Central memory CD8-positive, alpha-beta T cell (primary cell): ENCODE measurements at places on chromosomes 4 and X.

DNA sequence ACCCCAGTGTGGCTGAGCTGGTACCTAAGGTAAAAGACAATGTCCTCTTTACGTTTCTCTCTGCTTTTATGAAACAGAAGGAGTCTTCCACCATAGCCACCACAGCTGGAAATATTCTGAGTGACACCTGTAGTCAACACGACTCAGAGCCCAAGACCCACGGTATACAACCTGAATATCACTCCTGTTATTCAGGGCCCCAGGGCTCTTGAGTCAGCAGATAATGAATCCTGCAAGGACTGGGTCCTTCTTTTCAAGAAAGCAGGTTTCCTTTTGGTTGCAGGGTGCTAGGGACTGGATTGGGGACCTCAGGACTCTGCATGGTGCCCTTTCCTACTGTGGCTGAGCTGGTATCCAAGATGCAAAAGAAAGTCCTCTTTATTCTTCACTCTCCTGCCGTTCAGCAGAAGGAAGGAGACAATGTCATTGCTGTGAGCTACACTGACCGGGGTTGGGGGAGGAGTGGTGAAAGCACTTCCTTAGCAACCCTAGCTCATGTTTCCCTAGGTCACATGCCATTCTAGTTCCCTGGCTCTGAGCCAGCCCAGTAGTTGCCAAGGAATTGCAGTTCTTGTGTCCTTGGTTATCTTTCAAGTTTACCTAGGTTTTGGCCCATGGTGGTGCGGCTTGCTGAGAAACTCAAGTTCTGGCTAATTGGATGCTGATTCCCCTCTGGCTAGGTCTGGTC lies 23.7 kb upstream of the UNC5C start:
- H3K27me3 ChIP-seq: no peaks in the 10 kb centered on the region
- no peak for DNase-seq
- H3K27ac ChIP-seq: no peak overlapping the region
- no peak overlapping the region for H3K4me3 ChIP-seq

DNA sequence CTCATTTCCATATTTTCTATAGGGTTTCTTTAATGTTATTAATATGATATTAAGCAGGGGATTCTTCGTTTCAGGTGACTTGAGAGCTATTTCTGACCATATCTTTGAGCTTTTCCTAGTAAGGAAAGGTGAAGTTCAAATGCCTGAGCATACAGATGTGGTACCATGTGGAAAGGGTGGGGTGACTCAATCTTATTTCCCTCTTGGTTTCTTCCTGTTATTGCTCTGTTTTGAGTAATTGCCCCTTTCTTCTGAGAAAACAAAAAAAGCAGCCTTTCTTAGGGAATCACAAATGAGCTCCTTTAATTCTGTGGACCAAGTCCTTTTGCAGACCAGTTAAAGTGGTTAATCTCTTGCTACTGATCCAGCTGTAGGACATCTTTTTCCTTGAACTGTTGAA lies 41.0 kb upstream of the AGA start:
- H3K4me3 ChIP-seq: no peak overlapping the region
- no peak overlapping the region for H3K27ac ChIP-seq
- H3K36me3 ChIP-seq: no peaks in the 10 kb centered on the region
- H3K27me3 ChIP-seq: no peaks in the 10 kb centered on the region

DNA sequence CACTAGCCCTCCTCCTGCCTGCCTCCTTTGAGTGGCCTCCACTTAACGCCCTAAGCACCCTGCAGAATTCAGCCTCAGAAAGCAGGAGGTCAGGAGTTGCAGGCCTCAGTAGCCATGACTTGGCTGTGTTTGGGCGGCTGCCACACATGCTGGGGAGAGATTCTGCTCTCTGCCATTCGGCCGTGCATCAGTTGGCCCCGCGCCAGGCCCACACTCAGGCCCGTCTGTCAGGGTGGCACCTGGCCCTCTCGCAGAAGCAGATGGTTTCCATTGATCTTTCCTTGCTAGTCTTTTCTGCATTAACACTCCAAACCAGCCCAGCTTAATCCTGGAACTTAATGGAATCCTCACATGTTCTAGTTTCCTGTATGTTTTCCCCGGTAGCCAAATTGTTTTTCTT lies 30.7 kb upstream of the ATP6AP2 start:
- H3K27me3 ChIP-seq: no peaks in the 10 kb centered on the region
- no peaks in the 10 kb centered on the region for H3K36me3 ChIP-seq
- H3K4me3 ChIP-seq: no peak overlapping the region
- no peaks in the 10 kb centered on the region for H3K4me1 ChIP-seq
- DNase-seq: no peak
- H3K27ac ChIP-seq: no peak overlapping the region

DNA sequence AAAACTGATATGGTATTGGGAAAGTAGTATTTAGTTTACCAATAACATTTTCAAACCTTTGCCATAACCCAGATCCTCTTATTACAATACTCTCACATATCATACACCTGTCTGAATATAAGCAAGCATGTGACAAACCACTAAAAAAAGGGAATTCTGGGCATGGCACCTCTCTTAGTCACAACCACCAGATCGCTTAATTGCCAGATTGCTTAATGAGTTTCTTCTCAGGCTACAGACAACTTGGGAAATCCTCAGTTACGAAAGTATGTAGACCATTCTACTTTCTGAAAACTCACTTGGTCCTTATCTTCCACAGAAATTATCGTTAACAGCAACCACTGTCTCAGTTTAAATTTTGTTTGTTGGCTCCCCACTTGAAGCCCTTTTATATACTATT lies 2.1 kb downstream of the NAF1 start:
- no peaks in the 10 kb centered on the region for H3K27me3 ChIP-seq
- DNase-seq: no peak
- H3K36me3 ChIP-seq: peaks cover 29% of the 10 kb centered on the region

- H3K4me1 ChIP-seq: no peaks in the 10 kb centered on the region
- no peak for DNase-seq
- H3K27me3 ChIP-seq: peaks cover 16% of the 10 kb centered on the region
- no peak overlapping the region for H3K27ac ChIP-seq
- H3K4me3 ChIP-seq: no peak overlapping the region
Measured at GRCh38 chr4:140061659-140062289, 92.2 kb downstream of the MAML3 start.

DNA sequence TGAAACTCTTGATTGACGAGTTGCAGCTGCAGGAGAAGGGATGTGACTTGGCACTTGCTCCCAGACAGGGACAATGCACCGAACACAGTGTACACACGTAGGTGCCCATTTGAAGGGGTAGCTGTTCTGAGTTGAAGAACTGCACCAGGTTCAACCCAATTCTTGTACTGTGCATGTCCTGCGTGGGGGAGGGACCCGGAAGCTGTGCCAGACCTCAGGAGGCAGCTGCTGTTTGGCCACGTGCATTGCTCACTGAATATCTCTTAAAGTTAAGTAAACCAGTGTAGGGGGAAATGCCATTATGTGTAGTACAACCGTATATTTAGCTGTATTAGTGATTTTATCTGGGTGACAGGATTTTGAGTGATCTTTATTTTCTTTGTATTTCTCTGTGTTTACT lies 12.0 kb upstream of the RBBP7 start:
- no peaks in the 10 kb centered on the region for H3K27me3 ChIP-seq
- no peaks in the 10 kb centered on the region for H3K36me3 ChIP-seq
- peak overlapping the region; percentile 75 for H3K4me3 ChIP-seq
- no peaks in the 10 kb centered on the region for H3K4me1 ChIP-seq

DNA sequence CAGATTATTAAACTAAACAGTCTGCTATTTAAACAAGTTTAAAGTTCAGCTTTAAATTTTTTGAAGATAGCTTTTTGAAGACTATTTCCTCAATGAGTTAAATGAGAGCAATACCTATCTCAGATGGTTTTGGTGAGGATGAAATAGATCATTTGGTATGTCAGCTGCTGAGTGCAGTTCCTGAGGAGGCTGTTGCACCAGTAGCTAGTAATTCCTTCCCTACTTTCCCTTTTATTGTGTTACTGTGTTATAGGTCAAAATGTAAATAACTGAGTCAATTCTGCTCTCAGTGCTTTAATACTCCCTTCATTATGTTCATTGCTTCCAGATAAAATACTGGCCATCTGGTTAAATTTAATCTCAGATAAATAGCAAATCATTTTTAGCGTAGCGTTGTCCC lies 48.6 kb downstream of the BMPR1B start:
- no peak for DNase-seq
- no peaks in the 10 kb centered on the region for H3K4me1 ChIP-seq
- H3K4me3 ChIP-seq: no peak overlapping the region
- no peaks in the 10 kb centered on the region for H3K27me3 ChIP-seq
- no peaks in the 10 kb centered on the region for H3K36me3 ChIP-seq

- H3K4me1 ChIP-seq: no peaks in the 10 kb centered on the region
- no peak overlapping the region for H3K4me3 ChIP-seq
- no peak overlapping the region for H3K27ac ChIP-seq
Measured at GRCh38 chr4:103118166-103118565, 18.5 kb upstream of the BDH2 start.

DNA sequence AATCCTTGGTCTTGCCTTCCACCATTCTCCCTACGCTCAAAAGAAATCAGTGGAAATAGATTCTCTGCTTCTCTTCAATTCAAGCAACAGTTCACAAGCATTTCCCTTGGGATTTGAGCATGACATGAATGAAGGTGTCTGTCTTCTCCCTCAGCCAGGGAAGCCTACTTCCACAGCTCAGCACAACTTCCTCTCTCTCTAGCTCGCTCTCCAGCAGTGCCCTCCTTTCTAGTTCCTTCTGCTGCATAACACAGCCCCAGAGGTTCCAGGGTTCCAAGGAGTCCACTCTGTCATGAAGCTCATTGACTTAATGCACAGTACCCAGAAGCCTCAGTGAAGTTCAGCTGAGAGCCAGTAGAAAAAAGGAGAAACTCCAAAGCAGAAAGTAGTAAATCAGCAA lies 81.3 kb downstream of the PLS3 start:
- H3K36me3 ChIP-seq: no peaks in the 10 kb centered on the region
- no peaks in the 10 kb centered on the region for H3K4me1 ChIP-seq
- no peaks in the 10 kb centered on the region for H3K27me3 ChIP-seq
- no peak for DNase-seq
- no peak overlapping the region for H3K4me3 ChIP-seq
- H3K27ac ChIP-seq: no peak overlapping the region

DNA sequence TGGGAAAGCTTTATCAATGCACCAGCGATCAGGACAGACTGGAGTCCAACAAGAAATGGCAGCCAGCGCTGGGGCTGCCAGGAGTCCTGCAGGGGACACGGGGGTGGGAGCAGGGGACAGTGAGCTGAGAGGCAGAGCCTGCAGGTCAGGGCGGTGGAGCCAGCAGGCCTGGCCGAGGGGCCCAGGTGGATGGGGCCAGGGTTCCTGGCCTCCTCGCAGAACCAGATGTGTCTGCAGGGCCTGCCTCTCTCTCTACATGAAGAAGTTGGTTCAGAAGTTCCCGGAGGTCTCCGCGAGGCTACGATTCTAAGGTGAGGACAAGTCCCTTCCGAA lies 63.6 kb downstream of the CPZ start:
- H3K4me1 ChIP-seq: no peaks in the 10 kb centered on the region
- H3K36me3 ChIP-seq: peaks cover 2% of the 10 kb centered on the region
- no peak overlapping the region for H3K4me3 ChIP-seq
- H3K27ac ChIP-seq: no peak overlapping the region

DNA sequence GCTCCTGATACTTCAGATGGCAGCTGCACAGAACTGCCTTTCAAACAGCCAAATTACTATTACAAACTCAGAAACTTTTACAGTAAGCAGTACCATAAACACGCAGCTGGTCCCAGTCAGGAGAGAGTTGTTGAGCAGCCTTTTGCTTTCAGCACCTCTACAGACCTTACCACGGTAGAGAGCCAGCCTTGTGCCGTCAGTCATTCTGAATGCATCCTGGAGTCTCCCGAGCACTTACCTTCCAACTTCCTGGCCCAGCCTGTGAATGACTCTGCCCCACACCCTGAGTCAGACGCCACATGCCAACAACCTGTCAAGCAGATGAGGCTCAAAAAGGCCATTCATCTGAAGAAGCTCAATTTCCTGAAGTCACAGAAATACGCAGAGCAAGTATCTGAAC lies 12.4 kb downstream of the ZBTB49 start:
- peaks cover 38% of the 10 kb centered on the region for H3K36me3 ChIP-seq
- H3K27ac ChIP-seq: no peak overlapping the region
- H3K4me1 ChIP-seq: peaks cover 32% of the 10 kb centered on the region
- no peak overlapping the region for H3K4me3 ChIP-seq

GRCh38 chrX:153621949-153622598 lies 23.1 kb upstream of the CCNQ start:
- no peak overlapping the region for H3K27ac ChIP-seq
- no peaks in the 10 kb centered on the region for H3K36me3 ChIP-seq
- H3K4me1 ChIP-seq: no peaks in the 10 kb centered on the region
- H3K4me3 ChIP-seq: no peak overlapping the region

DNA sequence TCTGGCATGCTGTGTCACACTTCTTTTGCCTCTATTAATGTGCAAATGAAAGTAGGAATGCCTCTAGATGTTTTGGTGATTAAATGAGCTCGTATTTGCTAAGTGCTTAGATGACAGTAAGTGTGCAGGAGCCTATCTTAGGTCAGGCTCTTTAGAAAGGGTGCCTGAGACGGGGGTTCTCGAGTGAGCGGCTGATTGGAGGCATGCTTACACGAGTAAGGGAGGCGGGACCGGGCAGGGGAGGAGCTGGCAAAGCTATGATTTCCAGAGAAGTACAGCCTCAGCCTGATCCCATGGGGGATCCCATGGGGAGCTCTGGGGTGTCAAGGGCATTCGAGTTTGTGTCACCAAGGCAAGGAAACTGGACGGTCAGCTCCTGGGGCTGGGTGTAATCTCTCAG lies 44.8 kb downstream of the CLDN34 start:
- no peaks in the 10 kb centered on the region for H3K27me3 ChIP-seq
- peak overlapping the region; percentile 48 for H3K4me3 ChIP-seq

GRCh38 chr4:176186067-176186466 lies 9.3 kb downstream of the SPATA4 start:
- H3K4me3 ChIP-seq: no peak overlapping the region
- no peak for DNase-seq
- peaks cover 2% of the 10 kb centered on the region for H3K36me3 ChIP-seq
- no peak overlapping the region for H3K27ac ChIP-seq

DNA sequence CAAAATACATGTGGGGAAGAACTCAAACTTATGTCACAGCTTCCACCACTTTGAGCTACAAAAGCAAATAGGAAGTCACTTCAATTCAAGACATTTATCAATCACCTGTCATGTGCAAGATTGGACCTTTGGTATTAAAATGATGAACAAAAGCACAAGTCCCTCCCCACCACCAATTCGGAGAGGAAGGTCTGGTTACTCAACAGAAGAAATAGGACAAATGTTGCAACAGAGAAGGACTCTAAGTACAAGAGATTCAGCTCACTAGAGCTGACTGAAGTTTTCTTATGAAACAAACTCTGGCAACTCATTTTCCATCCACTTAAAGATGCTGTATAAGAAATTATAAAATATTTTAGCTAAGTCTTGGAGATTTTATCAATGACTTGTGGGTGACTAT lies 16.0 kb upstream of the MMRN1 start:
- peaks cover 22% of the 10 kb centered on the region for H3K27me3 ChIP-seq
- no peak overlapping the region for H3K27ac ChIP-seq
- no peaks in the 10 kb centered on the region for H3K36me3 ChIP-seq

GRCh38 chrX:123756320-123756719 lies 23.5 kb upstream of the THOC2 start:
- no peaks in the 10 kb centered on the region for H3K4me1 ChIP-seq
- no peak overlapping the region for H3K4me3 ChIP-seq
- peaks cover 11% of the 10 kb centered on the region for H3K27me3 ChIP-seq
- H3K27ac ChIP-seq: no peak overlapping the region
- DNase-seq: no peak

GRCh38 chr4:105472871-105473323 lies 965 bp downstream of the PPA2 start:
- no peaks in the 10 kb centered on the region for H3K27me3 ChIP-seq
- DNase-seq: no peak
- peaks cover 34% of the 10 kb centered on the region for H3K4me1 ChIP-seq

- H3K27ac ChIP-seq: no peak overlapping the region
- DNase-seq: no peak
- H3K4me1 ChIP-seq: no peaks in the 10 kb centered on the region
- H3K27me3 ChIP-seq: no peaks in the 10 kb centered on the region
- no peak overlapping the region for H3K4me3 ChIP-seq
- H3K36me3 ChIP-seq: no peaks in the 10 kb centered on the region
Measured at GRCh38 chrX:10923466-10923865, 187.7 kb upstream of the HCCS start.
